ENCODE measurements at places on chromosomes 6 and 20.

GRCh38 chr6:158853072-158853879 lies 34.1 kb upstream of the EZR start:
- no peak for DNase-seq

DNA sequence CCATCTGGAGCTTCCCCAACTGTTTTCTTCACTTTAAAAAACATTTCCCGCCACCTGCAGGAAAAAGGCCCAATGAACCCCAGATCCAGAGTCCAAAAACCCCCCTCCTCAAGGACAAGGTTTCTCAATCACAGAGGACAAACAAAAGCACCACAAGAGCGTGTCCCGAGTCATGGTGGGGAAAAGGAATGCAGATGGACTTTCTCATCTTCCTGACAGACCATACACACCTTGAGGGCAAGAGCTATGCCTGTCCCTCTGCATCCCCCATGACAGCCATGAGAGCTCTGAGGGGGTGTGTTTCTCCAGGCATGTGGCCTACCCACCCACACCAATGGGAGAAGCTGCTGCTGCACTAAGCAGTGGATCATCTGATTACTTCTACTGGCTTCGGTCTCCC lies 9.0 kb downstream of the PEX6 start:
- no peak for DNase-seq

- no peak for DNase-seq
These were observed 128.2 kb downstream of the CRYBG1 start for GRCh38 chr6:106488494-106489370.

- no peak for DNase-seq
These were observed 23.5 kb downstream of the DNAAF9 start for GRCh38 chr20:3383878-3384495.

Data from NCI-H2081 treated with DMSO at 0.1 percent for 48 hours (cell line).